T-helper 17 cell (primary cell): ENCODE measurements at places on chromosomes 3 and 15.
A peak's percentile ranks its signal among the peaks of the same experiment; 100 is the strongest.

DNA sequence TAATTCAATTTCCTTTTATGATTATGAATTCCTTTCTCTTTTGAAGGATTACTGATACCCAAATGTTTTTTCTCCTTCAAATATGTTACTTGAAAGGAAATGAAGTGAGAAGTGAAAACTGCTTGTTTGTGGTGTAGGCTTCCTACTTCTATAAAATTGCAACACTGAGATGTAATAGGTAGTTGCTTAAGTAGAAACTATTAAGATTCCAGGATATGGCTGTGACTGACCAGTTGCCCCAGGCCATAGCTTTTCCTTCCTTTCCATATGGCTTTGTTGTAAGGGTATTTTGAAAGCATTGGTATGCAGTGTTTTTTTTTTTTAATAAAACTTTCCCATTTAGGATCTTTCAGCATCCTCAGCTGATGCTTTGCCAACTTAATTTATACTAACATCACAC lies 28.5 kb downstream of the DNAJC13 start:
- no peak for DNase-seq

DNA sequence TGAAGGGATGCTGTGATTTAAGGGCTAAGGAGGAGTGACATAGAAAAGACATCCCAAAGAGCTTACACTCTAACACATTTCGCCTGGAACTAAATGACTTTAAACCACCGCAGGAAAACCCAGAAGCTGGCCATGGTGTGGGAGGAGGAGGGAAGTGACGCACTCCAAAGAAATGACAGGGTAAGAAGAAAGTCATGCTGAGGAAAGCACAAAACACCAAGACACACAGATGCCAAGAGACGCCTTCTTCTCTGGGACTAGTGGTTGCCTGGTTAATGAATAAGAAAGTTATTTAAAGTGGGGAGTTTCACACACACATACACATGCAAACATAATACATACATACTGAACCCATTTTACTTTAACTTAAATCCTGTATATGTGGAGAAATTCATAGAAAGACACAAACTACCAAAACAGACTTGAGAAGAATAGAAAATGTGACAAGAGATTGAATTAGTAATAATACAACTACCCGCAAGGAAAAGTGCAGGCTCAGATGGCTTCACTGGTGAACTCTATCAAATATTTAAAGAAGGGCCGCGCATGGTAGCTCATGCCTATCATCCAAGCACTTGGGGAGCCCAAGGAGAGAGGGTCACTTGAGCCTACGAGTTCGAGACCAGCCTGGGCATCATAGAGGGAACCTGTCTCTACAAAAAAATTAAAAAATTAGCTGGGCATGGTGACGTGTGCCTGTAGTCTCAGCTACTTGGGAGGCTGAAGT lies 125.5 kb downstream of the NSMCE3 start:
- DNase-seq: no peak

DNA sequence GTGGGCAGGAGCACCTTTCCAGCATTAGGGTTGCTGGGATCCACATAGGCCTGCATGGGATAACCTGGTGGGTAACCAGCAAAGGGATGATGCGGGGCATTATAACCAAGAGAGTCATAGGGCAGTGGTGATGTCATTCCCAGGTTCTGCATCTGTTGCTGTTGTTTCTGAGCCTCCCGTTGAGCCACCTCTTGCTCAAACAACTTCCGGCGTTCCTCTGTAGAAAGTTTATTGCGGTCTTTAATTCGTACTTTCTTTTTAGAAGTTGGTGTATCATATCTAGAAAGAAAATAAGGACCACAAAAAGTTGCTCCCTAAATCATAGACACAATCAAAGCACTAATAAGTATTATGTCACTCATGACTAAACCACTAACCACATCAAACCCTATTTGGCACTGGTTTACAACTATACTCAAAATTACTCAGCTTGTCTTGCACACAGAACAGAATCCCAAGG lies 77.8 kb downstream of the NBEAL2 start:
- DNase-seq: peak; percentile 18

GRCh38 chr15:55630858-55631257 lies 42.7 kb upstream of the PYGO1 start:
- DNase-seq: no peak

DNA sequence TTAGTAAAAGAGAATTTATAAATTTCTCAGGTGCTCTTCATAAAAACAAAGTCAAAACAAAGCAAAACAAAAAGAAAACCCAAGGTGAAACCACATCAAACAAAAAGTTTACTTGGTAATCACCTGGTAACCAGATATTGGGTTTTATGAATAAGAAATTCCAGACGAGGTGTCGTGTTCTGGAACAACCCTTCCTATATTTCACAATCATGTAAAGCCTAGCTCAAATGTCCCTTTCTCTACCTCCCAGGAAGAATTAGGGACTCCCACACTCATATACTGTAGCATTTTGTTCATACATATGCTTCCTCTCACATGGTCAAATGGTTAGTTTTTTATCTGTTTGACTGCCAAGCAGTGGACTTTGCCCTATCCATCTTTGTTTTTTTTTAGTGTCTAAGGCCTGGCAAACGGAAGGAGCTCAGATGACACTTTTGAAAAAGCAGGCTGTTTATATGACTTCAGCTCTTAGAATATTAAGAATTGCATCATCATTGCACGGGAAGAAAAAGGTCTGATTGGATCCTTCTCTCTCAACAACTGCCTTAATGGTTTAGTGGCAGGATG lies 326.7 kb upstream of the TBL1XR1 start:
- DNase-seq: no peak
